ENCODE measurements at places on chromosomes 5 and 9. TPM values are rescaled to one million over a fixed set of nuclear protein-coding genes. Genes with fewer than 3 reads are reported as not detected.

Gene SLC12A2
- polyA plus RNA-seq, result 86.8 TPM

Gene CSF1R
- polyA plus RNA-seq, result 31.0 TPM

Gene EIF4E1B
- not detected for polyA plus RNA-seq

Gene ZNF462
- 12.4 TPM for polyA plus RNA-seq

Measured in large intestine (tissue), 12 donors.